ENCODE measurements at places on chromosomes 5 and 9.

GRCh38 chr5:8060953-8061429 is 192.0 kb downstream of the MTRR start:
- no peak for DNase-seq

DNA sequence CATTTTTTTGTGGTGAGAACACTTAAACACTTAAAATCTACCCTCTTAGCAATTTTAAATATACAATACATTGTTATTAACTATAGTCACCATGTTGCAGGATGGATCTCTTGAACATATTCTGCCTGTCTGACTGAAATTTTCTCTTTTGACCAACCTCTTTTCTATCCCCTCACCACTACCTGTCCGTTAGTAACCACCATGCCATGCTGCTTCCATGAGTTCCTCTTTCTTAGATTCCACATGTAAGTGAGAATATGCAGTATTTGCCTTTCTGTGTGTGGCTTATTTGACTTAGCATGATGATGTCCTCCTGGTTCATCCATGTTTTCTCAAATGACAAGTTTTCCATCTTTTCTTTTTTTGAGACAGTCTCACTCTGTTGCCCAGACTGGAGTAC is 48.5 kb upstream of the NAA35 start:
- DNase-seq = no peak

GRCh38 chr9:127099664-127100063 is 22.8 kb downstream of the ANGPTL2 start:
- no peak for DNase-seq

- DNase-seq = no peak
Observed at GRCh38 chr5:8399471-8399870, 530.5 kb downstream of the MTRR start.

- DNase-seq = no peak
Observed at GRCh38 chr5:122500245-122501088, 188.4 kb downstream of the SNCAIP start.

DNA sequence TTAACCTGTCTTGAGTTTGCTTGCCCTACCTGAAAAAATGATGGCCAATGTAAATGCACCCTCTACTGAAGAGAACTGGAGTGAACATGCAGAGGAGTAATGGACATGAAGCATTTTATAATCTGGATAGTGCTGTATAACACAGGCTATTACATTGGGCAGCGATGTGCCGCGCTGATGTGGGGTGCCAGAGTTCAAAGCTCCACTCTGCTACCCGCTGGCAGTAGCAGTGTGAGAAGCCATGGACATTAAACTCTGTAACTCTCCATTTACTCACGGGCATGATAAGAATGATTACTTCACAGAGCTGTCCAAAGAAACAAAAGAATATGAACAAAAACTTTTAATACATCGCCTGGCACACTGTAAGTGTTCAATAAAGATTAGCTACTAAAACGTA is 7.5 kb upstream of the CDH6 start:
- DNase-seq = no peak

- no peak for DNase-seq
Observed at GRCh38 chr5:177103523-177104253, 17.0 kb downstream of the FGFR4 start.

DNA sequence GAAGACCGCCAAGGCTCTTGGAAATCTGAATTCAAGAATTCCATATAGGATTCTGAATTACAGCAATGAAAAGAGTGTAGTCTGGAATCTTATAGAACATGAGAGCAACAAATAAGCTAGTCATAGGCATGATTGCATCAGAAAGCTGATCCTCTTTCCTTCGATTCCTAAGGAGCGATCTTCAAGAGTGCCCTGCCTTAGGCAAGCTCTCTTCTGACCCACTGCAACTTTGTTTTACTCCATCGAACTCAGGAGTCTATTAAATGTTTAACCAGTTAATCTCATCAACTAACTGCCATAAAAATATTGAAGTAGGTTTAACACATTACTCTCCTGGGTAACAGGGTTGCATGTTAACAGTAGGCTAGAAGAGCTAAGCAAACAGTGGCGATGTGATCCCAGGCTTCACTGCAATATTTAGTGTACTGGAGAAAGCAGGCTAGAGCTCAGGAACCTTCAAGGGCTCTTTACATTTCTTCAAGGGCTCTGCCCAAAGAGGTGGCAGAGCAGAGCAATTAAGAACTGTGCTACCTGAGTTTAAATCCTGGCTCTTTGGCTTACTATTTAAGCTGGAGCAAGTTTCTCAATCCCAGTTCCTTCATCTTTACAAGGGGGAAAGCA is 146.3 kb downstream of the RORB start:
- DNase-seq = no peak

GRCh38 chr5:176680226-176680563 is 32.9 kb downstream of the TSPAN17 start:
- DNase-seq = no peak

- peak; percentile 51 for DNase-seq
Observed at GRCh38 chr5:143435210-143435657, 31.7 kb upstream of the NR3C1 start.

DNA sequence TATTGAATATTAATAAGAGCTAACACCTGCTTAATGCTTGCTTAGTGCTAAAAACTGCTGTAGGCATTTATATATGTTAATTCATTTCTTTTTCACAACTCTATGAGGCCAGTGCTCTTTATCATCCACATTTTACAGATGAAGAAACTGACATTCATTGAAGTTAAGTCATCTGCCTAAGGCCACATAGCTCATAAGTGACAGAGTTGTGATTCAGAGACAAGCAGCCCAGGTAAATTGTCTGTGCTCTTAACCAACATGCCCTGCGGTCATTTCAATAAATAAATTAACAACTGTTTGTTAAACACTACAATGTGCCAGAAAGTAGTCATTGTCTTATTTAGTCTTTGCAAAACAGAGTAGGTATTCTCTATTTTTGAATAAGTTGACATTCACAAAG is 1354.4 kb upstream of the C9orf72 start:
- DNase-seq = no peak

DNA sequence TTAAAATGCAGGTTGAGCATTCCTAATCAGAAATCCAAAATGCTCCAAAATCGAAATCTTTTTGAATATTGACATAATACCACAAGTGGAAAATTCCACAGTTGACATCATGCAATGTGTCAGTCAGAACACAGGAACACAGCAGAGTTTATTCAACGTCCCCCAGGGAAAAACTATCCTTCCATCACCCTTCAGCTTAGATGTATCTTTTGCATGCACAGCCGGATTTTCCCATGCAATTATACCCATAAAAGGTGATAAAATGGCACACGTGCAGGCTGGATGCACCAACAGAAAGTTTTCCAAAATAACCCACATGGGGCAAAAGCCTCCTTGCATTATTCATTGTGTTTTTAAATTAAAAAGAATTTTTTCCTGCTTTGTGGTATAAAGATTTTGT is 71.2 kb downstream of the RAB24 start:
- no peak for DNase-seq

- no peak for DNase-seq
Observed at GRCh38 chr9:3447788-3448187, 78.0 kb downstream of the RFX3 start.

DNA sequence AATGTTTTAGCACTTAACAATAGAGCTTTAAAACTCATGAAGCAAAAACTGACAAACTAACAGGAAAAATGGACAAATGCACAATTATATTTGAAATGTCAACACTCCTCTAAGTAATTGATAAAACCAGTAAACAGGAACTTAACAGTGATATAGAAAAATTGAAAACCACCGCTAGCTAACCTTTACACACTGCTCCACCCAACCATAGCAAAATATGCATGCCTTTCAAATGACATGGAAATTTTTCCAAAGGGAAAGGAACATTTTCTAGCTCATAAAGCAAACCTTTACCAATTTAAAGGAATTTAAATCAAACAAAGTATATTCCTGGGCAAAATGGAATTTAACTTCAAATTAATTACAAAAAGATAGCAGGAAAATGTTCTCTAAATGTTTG is 109.2 kb downstream of the ADAMTS19 start:
- no peak for DNase-seq

DNA sequence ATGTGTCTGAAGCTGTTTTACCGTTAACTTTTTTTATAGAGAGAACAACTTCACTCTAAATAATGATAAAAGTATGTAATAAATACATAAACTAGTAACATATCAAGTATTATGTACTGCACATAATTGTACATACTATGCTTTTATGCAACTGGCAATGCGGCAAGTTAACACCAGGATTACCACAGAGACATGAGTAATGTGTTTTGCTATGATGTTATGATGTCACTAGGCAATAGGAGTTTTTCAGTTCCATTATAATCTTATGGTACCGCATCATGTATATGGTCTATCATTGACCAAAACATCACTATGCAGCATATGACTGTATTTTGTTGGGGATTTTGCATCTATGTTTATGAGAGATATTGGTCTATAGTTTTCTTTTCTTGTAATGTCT is 326.4 kb upstream of the TARS1 start:
- no peak for DNase-seq

DNA sequence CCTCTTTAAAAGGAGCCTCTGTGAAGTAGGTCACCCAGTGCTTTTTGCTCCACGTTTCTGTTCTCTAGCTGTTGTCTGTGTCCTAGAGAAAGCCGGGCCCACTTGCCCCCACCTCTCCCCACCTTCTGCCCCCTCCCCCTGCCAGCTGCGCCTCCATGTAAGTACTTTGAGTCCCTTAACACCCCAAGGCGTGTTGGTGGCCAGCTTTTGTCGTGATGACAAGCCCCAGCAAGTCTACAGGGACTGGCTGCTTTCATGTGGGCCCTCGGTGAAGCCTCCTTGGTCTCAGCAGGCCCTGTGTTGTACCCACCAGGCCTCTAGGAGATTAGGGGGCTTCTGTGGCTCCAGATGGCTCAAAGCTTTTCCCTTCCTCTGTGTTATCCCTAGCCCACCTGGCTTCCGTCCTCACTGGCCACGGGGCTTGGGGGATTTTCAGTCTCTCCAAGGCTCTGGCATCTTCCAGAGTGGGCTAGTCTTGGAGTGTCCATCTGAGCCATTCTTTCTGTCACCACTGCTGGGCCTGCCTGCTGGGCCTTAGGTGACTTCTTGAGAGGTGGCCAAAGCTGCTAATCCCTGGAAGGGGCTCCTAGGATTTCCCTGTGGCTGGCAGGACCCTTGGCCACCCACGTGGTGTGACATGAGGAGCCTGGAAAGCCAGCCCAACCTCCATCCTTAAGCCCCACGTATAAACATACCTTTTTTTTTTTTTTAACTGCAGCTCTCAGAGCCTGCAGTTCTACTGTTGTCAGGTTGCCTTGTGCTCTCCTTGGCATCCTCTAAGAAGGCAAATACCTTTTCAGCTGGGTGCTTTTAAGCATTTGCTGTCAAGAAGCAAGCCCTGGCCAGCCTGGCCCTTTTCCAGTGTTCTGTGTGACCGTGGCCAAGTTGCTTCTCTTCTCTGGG is 1.1 kb upstream of the NDST1 start:
- no peak for DNase-seq

DNA sequence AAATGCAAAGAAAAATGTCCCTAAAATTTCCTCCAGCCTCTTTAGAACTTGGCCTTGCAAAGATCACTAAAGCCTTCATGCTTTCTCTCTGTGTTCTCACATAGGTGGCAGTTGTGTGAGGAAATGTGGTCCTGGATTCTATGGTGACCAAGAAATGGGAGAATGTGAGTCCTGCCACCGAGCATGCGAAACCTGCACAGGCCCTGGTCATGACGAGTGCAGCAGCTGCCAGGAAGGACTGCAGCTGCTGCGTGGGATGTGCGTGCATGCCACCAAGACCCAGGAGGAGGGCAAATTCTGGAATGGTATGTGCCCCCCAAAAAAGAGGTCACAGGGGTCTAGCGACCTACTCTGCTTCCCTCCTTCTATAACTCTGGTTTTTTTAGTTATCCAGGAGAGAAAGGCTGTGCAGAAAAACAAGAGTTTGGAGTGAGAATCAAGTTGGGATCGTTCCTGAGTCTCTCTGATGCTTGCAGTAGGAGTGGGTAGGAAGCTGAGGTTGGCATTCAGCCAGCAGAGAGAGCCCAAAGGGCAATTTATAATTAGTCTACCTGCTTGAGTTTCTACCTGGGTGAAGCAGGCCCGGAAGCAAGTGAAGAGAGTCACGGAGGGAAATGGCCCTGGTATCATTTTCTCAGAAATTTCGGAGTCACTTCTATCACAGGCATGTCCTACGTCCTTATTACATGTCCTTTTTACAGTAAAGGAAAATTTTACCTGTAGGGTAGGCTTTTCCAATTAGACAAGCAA is 97.5 kb downstream of the RFK start:
- no peak for DNase-seq

DNA sequence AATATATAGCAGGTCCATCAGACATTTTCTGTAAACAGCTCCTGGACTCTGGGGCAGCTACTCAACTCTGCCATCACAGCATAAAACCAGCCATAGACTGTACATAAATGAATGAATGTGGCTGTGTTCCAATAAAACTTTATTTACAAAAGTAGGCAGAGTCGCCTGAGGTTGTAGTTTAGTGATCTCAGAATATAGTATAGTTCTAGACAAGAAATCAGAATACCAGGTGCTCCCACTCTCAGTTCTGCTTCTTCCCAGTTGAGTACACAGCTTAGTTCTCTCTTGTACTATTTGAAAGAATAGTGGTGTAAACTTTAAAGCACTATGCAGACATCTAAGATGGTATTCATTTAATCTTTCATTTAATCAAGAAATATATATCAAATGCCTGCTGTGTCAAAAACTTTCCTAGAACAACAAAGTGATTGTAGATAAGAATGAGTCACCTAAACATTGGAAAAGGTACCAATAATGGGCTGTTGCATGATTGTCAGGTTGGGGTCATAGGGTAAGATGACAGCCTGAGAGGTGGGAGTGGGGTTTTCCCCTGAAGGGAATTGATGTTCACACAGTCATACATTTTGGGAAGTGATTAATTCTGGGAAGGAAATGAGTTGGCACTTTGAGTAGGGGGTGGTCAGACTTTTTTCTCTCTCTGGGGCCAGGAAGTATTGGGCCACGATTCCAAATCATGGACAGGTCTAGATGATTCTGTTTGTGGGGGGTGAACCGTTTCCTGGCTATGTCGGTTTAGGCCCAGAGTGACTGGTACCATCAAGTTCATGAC is 37.0 kb downstream of the TNFSF8 start:
- no peak for DNase-seq

DNA sequence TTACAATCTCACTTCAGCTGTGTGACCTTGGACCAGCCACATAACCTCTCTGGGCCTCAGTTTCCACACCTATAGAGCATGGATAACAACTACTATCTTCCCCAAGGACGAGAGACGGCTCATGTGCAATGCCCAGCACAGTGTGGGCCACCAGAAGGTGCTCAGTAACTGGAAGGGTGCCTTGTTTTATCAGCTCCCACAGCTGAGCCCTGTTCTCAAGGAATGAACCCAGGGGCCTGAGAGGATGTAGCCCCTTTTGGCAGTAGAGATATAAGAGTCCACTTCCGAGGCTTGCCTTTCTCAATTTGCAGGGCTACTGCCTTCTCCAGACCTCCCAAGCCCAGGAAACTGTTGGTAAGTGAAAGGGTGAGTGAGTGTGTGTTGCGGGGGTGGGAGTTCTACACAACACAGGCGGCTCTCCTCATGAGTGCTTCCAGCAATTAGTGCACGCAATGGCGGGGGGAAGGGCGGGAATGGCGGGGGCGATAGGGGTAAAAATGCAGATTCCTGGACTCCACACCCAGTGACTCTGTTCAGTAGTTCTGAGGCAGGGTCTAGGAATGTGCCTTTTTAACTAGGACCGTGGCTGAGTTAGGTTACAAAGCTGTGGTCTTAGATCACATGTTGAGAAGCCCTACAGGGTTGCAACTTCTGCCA is 185.1 kb downstream of the FSTL4 start:
- no peak for DNase-seq

Measured in activated CD4-positive, alpha-beta T cell treated with anti-CD3 and anti-CD28 coated beads, Interleukin-2, amount 10 ng/mL, durations not matched to agents 7 days and 5 days (primary cell).